ENCODE measurements at places on chromosomes 7 and 10.

DNA sequence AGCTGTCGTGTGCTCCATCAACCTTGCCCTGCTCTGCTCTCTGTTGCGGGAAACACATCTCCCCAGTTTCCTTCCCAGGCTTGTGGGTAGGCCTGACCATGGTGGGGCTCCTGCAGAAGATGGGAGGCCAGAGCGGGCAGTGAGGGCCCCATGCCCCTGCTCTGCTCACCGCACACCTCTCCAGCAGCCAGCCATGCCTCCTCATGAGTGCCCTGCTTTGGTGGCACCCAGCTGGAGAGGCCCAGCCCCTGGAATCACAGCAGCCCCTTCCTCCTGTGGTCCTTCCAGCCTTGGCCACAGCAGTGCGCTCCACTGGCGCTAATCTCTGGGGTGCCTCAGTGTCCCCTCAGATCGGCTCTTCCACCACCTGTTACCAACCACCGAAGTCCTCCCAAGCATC is 4.2 kb upstream of the OPN4 start:
- DNase-seq: no peak

DNA sequence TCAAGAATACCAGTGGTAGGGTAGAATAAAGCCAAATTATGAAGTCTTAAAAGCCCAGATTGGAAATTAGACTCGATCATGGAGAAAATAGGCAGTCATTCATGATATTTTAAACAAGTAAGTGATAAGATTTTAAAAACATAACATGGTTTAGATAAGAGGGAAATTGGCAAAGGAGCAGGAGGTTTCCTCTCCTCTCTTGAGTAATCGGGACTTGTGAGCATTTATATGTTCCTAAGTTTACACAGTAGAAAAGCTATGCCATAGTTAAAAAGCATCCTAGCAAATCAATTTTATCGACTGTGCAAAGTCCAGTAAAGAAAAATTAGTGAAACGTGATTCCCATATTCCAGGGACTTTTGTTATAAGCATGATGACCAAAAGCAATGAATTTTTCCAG is 313.2 kb downstream of the AHR start:
- no peak for DNase-seq

GRCh38 chr10:114328874-114329273 is 75.4 kb downstream of the AFAP1L2 start:
- no peak for DNase-seq

DNA sequence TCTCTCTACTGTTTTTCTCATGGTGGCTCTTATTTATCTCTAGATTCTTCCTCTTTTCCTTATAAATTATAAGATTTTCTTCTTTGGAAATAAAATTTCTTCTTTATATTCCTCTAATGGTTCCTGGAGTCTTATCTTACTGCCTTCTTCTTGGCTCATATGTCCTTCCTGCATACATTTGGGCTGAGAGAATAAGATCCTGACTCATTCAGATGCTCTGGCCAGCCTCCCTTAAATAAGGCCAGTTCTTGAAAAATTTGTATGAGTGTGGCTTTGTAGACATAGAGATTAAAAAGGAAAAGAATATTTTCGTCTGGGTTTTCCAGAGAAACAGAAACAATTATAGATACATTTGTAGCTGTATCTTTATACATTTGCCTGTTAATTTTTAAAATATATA is 411.3 kb downstream of the KIF20B start:
- no peak for DNase-seq

DNA sequence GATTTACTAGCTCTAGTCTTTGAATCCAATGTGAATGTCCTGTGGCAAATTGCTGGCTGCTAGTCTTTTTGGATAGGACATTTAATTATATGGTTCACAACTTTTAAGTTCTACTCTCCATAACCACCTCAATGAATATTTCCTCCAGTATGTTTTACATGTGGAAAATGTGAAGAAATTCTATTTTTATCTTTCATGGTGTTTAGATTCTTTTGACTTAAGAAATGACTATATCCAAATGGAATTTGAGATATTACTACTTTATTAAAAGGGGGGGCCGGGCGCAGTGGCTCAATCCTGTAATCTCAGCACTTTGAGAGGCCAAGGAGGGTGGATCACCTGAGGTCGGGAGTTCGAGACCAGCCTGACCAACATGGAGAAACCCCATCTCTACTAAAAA is 202.0 kb downstream of the ARL4A start:
- DNase-seq: no peak

GRCh38 chr10:3776796-3777571 is 8.0 kb downstream of the KLF6 start:
- DNase-seq: peak; percentile 40

DNA sequence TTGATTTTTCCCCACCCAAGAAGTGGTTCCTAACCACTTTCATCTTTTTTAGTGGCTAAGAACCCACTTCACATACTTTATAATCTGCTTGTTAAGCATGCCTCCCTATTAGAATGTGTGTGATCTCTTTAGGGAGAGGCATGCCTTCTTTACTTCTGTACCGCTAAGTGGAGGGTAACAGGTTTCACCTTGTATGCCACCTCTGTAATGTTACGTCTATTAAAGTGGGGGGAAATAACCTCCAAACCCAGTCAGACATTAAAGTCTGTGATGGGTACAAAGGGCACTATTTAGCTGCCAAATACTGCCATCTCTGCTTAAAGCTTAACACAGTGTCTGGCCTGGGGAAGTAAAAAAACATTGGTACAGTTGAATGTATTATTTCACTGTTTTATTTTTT is 51.9 kb downstream of the EPC1 start:
- DNase-seq: no peak

DNA sequence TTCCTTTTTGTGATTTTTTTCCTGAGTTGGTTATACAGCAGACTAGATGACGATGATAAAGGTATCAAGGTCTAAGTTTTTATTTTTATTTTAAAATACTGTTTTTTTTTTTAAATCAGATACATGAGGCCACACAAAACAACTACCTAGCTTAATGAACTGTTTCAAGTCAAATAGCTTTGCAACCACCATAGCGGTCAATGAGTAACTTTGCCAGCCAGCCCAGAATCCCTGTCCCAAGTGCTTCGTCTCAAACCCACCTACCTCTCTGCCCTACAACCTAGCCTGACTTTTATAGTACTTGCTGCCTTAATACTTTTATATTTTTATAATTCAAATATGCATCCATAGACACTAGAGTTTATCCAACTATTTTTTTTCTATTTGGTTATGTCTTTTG is 676.5 kb downstream of the NRG3 start:
- DNase-seq: no peak

DNA sequence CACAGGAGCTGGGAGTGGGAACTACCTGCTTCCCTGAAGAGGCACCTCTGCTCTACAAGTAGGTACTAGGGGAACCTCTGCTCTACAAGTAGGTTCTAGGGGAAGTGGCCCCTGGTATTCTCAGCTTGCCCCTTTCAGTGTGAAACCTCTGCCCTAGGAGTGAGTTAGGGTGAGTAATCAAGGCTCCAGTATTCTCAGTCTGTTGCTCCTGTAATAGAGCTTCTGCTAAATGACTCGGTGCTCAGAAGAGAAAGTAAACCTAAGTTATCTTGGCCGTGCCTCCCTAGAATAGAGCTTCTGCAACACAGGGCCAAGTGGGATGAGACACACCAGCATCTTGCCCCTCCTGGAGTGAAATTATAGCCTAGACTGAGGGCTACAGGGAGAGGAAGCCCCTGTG is 13.4 kb upstream of the RASSF4 start:
- DNase-seq: no peak

DNA sequence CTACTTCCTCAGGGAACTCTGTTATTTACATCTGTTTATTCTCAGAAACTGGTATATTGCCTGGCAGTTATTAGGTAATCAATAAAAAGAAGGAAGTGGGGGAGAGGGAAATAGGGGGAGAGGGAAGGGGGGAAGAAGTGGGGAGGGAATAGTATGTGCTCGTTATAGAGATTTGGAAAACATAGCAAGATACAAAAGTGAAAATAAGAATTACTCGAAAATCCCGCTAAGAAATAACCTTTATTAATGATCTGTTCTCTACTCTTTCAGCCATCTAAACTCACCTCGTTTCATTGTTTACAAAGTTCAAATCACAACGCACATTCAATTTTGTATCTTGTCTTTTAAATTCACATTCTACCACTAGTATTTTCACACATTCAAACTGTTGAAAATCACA is 63.0 kb upstream of the CDCA7L start:
- DNase-seq: no peak

GRCh38 chr10:132845780-132846595 is 60.0 kb upstream of the NKX6-2 start:
- DNase-seq: no peak

DNA sequence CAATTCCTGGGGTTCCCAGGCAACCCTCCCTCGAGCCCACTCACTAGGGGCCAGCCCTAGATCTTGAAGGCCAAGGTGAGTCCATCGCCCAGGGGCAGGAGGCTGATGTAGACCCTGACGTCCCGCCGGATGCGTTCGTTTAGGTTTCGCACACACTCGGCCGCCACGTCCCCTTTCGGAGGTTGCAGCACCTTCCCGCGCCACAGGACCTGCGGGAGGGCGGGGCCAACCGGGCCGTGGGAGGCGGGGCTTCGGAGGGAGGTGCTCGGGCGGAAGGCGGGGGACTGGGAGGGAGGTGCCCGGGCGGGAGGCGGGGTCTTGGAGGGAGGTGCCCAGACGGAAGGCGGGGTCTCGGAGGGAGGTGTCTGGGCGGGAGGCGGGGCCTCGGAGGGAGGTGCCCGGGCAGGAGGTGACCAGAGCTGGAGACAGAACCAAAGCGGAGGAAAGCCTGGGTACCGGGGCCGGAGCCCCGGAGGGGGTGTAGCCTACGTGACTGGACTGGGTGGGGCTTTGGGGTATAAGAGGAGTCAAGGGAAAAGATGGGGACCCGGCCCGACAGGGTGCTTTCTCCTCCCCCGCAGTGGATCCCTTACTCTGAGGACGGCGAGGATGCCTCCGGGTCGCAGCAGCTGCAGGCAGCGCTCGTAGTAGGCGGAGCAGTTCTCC is 1.6 kb downstream of the COMTD1 start:
- DNase-seq: peak; percentile 96

DNA sequence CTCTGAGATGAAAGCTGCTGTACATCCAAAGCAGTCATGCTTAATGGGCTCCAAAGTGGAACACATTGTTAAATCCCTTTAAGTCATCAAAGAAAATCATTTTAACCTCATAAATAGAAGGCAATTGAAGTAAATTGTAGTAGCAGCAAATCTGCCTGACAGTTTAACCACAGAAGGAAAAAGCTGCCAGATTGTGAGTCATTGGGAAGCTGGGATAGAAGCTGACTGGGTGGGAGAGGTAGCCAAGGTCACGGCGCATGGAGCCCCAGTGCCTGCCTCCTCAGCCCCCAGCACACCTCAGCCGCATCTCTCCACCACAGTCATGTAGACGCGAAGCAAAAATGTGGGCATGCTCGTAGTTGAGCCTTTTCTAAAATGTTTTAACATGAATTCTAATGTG is 44.0 kb downstream of the TARP start:
- DNase-seq: no peak

DNA sequence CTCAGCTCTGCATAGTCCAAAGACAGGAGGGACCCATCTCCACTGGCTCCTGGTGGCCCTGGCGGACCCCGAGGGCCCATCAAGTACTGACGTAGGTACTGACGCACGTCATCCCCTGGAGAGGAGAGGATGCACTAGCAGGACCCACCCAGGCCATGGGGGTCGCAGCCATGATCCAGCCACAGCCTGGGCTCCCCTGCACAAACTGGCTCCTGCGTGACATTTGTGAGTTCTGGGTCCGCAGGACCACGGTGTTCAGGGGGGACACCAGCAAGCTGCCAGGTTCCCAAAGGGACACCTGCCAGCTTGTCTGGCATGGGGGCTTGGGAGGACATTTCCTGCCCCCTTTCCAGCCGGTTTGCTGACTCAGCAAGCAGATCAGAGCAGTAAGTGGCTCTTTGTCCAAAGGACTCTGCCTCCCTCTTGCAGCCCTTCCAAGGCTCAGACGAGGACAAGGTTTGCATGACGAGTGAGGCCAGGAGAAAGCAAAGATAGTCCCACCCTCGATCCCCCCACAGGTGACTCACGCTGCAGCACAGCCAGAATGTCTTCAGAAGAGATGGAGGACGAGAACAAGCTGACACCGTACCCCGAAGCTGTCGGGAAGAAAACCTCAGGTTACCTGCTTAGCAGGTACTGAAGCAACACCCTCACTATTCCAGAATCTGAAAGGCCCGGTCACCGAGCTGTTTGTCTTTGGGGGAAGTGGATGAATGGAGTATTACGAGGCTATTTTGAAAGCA is 49.0 kb downstream of the COL17A1 start:
- no peak for DNase-seq

- no peak for DNase-seq
Measured at GRCh38 chr10:62231805-62232204, 36.8 kb downstream of the RTKN2 start.

- DNase-seq: no peak
Measured at GRCh38 chr7:44093102-44093641, 10.8 kb upstream of the POLM start.

DNA sequence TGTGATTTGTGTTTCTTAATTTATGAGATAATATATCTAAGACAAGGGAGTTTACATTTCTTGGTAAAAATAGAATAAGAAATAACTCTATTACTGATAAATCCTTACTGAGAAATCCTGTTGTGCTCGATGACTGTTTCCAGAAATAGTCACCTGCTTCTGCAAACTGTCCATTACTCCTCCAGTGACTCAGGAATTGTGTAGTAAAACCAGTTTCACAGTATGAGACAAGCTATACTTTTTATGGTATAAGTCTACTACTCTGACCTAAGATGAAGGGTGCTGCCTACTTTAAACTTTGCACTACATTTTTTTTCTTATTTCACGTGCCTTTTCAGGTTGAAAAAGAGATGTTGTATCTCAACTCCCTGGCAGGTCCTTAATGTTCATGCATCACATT is 6.8 kb upstream of the ANKRD22 start:
- DNase-seq: no peak

GRCh38 chr10:117240621-117241529 is at the start of gene SLC18A2:
Gene SLC18A2, plus strand, starts transcription at chr10:117241114. Its CDS starts 580 bp downstream, at chr10:117241694.
- DNase-seq: no peak

DNA sequence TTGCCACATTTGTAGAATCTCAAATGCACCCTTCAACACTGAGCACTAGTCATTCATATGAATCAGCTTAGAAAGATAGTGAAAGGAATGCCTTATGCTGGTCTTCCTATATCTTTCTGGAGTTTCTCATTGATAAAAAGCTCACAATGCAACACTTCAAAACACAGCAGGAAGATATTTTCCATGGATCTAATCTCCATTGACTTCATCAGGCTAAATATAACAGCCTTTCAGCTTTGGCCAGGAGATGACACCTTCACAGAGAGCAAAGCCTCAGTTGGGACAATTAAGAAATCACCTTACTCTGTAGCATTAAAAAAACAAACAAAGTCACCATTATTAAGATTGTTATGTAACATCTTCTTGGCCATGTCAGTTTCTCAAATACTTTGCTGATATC is 6.7 kb downstream of the NRP1 start:
- DNase-seq: no peak

- DNase-seq: no peak
Measured at GRCh38 chr7:98771519-98771918, 98.3 kb downstream of the TMEM130 start.

- no peak for DNase-seq
Measured at GRCh38 chr10:64037071-64037661, 516.0 kb downstream of the REEP3 start.

GRCh38 chr10:121078672-121079102 is 227.5 kb downstream of the WDR11 start:
- no peak for DNase-seq

- no peak for DNase-seq
Measured at GRCh38 chr10:1509011-1509530, 228.3 kb downstream of the ADARB2 start.
